ENCODE measurements at places on chromosomes 3 and 15. TPM values are rescaled to one million over a fixed set of nuclear protein-coding genes. Genes with fewer than 3 reads are reported as not detected.

The PIF1 gene
- total RNA-seq = 0.79 TPM

The VIPR1 gene
- total RNA-seq = 6.5 TPM

The GOLGA8J gene
- total RNA-seq = 0.32 TPM

The EPHB3 gene
- 1.3 TPM for total RNA-seq

The GABRR3 gene
- total RNA-seq = not detected

The XIRP1 gene
- 195 TPM for total RNA-seq
